ENCODE measurements at places on chromosomes 11 and 22. TPM values are rescaled to one million over a fixed set of nuclear protein-coding genes. Genes with fewer than 3 reads are reported as not detected.
A peak's percentile ranks its signal among the peaks of the same experiment; 100 is the strongest.

- H3K27me3 ChIP-seq, result no peaks in the 10 kb centered on the region
- H3K4me1 ChIP-seq, result no peaks in the 10 kb centered on the region
- DNase-seq, result no peak
- no peaks in the 10 kb centered on the region for H3K36me3 ChIP-seq
- no peak overlapping the region for H3K4me3 ChIP-seq
These were observed 66.8 kb upstream of the MYOD1 start for GRCh38 chr11:17652556-17652955.

DNA sequence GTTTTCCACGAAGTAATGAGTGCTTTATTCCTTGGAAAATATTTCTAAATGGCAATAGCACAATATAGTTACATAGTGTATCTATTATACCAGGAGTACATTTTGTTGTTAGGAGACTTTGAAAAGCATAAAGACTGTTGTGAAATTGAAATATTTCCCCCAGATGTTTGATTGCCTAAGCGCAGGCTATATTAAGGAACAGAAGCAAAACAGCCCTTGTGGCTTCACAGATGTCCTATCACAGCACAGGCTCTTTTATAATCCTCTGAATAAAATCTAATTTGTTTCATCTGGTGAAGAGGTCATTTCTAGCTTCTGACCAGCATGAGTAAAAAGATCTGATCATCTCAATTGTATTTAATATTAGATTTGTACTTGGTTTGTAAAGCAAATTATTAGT, 48.2 kb downstream of the BSX start:
- no peak for DNase-seq
- H3K27me3 ChIP-seq, result peaks cover 26% of the 10 kb centered on the region
- H3K4me1 ChIP-seq, result no peaks in the 10 kb centered on the region
- no peak overlapping the region for H3K4me3 ChIP-seq
- H3K27ac ChIP-seq, result no peak overlapping the region
- H3K36me3 ChIP-seq, result no peaks in the 10 kb centered on the region

DNA sequence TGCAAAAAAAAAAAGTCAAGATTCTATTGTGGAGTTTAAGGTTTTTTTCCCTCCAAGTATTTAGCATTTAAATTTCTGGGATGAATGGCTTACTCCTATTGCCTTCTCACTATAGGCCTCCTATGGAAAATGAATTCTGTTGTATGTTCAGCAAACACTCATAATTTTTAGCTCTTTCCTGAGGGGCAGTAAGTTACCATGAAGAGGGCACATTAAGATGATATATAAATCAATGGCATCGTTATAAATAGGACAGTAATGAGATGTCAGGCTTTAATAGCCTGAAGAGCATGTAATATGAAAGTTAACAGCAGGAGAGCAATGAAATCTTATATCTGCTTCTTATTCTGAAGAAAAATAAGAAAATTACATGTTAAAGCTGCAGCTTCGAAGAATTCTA, 32.9 kb downstream of the C11orf87 start:
- H3K27ac ChIP-seq, result no peak overlapping the region
- no peaks in the 10 kb centered on the region for H3K4me1 ChIP-seq
- no peak for DNase-seq
- H3K36me3 ChIP-seq, result no peaks in the 10 kb centered on the region
- H3K4me3 ChIP-seq, result no peak overlapping the region

DNA sequence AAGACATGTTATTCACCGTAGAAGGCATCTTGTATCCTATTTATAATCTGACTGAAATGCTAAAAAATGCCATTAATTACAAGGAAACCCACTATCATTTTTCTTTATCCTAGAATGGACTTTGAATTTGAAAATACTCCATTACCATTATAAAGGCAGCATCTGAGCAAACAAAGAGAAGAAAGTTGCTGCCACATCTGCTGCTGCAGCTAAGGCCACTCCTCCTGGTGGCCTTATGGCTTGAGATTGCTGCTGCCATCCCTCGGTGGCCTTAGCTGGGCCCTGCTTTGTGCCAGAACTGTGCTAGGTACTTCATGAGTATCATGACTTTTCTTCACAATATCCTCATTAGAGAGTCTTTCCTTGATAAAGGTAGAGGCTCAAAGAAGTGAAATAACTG, 1210.1 kb upstream of the TENM4 start:
- DNase-seq, result no peak
- H3K27me3 ChIP-seq, result no peaks in the 10 kb centered on the region

The F2 gene
- not detected for total RNA-seq

DNA sequence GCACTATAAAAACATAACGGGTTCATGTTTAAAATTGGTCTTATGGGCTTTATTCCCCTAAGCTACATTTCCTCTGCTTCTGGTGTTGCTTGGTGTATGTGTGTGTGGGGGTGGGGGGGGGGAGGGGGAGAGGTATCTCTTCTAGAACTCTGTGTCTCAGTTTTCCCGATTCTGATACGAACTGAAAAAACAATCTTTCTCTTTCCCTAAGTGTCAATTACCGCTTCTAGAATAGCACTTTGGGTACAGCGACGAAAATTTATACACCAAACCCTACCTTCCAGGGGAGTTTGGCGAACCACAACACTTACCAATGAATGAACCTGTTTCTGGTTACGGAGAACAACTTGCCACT, 636 bp downstream of the NUP160 start:
- peak overlapping the region; percentile 92 for H3K4me3 ChIP-seq
- DNase-seq, result no peak
- H3K27me3 ChIP-seq, result no peaks in the 10 kb centered on the region
- no peaks in the 10 kb centered on the region for H3K4me1 ChIP-seq
- peak overlapping the region; percentile 80 for H3K27ac ChIP-seq

The CABP4 gene
- not detected for total RNA-seq

The CYTH4 gene
- total RNA-seq, result 0.28 TPM

GRCh38 chr11:60830478-60831142, 11.3 kb upstream of the CCDC86 start:
- H3K4me1 ChIP-seq, result no peaks in the 10 kb centered on the region
- no peaks in the 10 kb centered on the region for H3K36me3 ChIP-seq
- no peak overlapping the region for H3K27ac ChIP-seq
- no peak for DNase-seq

The CD3D gene
- not detected for total RNA-seq

GRCh38 chr11:95419915-95420314, 188.9 kb upstream of the SESN3 start:
- DNase-seq, result peak; percentile 67
- no peak overlapping the region for H3K27ac ChIP-seq
- no peak overlapping the region for H3K4me3 ChIP-seq

DNA sequence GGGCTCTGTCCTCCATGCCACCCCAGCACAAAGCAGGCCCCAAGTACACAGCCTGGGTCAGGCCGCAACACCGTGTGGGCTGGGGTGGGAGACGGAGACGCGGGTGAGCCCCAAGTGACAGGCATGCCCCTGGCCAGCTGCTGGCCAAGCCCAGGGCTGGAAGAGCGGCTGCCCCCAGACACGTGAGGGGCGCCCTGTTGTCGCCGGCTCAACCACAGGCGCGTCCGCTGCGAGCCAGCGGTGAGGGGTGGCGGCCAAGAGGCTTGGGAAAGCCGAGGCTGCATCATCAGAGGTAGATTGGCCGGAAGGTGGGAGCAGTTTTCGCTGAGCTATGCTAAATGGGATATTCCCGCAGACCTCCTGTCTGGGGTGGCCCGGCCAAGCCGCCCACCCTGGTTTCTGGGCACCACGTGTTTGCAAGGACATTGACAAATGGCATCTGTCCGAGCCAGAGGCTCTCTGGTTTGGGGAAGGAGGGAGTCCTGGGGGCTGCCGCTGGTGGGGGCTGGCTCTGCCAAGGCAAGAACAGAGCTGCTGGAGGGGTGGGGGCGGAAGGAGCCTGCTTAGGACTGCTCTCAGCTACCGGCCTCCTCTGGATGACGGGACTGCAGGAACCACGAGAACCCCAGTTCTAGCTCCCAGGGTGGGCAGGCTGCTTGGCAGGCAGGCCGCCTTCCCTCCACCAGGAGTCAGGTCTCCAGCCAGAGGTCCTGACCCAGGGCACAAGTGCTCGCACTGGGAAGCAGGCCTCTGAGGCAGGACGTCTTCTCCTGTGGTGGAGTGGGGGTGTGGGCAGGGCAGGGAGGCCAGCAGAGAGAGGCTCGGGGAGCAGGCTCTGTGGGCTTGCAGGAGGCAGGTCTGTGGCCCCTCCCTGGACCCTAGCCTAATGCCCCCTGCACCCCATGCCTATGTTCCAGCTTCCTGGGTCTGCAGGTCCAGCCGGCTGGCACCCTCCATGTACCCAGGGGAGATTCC, 552 bp downstream of the PRR33 start:
- H3K36me3 ChIP-seq, result no peaks in the 10 kb centered on the region
- H3K27me3 ChIP-seq, result peaks cover 24% of the 10 kb centered on the region
- no peak for DNase-seq
- no peaks in the 10 kb centered on the region for H3K4me1 ChIP-seq

GRCh38 chr22:47486569-47487312, 724.3 kb downstream of the TBC1D22A start:
- H3K4me1 ChIP-seq, result no peaks in the 10 kb centered on the region
- H3K4me3 ChIP-seq, result no peak overlapping the region
- H3K27me3 ChIP-seq, result no peaks in the 10 kb centered on the region
- no peak for DNase-seq
- H3K27ac ChIP-seq, result no peak overlapping the region
- no peaks in the 10 kb centered on the region for H3K36me3 ChIP-seq

DNA sequence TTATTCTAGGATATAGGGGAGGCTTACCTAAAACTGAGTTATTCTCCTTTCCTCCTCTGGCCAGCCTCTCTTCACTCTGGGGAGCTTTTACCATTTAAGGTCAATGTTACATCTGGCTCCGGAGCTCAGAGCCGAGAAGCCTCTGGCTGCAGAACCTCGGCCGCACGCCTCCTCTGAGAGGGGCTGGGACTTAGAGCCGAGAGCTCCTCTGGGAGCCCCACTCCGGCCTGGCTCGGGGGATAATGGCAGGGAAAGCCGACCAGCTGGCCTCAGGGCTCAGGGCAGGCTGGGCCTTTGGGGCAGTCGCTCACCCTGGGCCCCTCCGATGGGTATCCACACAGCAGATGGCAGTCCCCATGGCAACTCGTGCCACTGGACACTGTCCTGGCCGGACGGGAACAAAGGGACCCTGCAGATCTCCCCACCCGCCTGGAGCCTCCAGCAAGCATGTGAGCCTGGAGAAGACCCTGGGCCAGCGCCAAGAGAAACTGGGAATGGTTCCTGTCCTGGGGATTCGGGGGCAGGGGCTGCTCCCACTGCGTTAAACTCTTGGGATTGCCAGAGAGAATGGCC, at the start of gene IRAG1:
Gene IRAG1 (minus strand): TSS at position 247 of the 573 bp plus-strand sequence. CDS start 153 bp downstream, at position 94.
- peak; percentile 78 for DNase-seq
- H3K4me1 ChIP-seq, result peaks cover 46% of the 10 kb centered on the region
- peak within 1 kb of the TSS; percentile 61 for H3K4me3 ChIP-seq
- peak within 1 kb of the TSS; percentile 98 for H3K27ac ChIP-seq
- no peaks in the 10 kb centered on the region for H3K27me3 ChIP-seq

DNA sequence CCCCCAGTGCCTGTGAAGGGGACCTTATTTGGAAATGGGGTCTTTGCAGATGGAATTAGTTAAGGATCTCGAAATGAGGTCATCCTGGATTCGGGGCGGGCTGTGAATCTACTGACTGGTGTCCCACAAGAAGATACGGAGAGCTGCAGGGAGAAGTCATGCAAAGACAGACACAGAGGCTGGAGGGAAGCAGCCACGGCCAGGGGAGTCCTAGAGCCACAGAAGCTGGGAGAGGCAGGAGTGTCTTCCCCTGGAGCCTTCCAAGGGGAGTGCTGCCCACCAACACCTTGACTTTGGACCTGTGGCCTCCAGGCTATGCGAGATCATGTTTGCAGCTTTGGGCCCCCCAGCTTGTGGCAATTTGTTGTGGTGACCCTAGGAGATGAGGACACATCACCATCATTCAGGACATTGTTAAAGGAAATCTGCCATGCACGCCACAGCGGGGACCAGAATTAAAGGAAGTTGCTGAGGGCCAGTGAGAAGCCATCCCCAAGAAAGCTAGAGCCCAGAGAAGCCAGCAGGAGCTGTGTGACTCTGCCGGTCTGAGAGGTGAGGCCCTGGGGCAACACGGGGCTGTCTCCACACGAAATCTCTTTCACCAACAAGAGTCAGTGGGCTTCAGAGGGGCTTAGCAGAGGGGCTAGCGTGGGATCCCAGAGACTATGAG, 434.7 kb downstream of the BRD1 start:
- no peak overlapping the region for H3K27ac ChIP-seq
- no peak overlapping the region for H3K4me3 ChIP-seq
- no peaks in the 10 kb centered on the region for H3K27me3 ChIP-seq
- DNase-seq, result no peak
- H3K36me3 ChIP-seq, result no peaks in the 10 kb centered on the region

The MMP8 gene
- total RNA-seq, result under 0.01 TPM

GRCh38 chr11:65446446-65447277, 24.1 kb downstream of the NEAT1 start:
- H3K4me3 ChIP-seq, result no peak overlapping the region
- peaks cover 4% of the 10 kb centered on the region for H3K4me1 ChIP-seq
- H3K27ac ChIP-seq, result peak overlapping the region; percentile 3
- no peaks in the 10 kb centered on the region for H3K27me3 ChIP-seq

The PATE2 gene
- total RNA-seq, result not detected

- DNase-seq, result no peak
- H3K27me3 ChIP-seq, result no peaks in the 10 kb centered on the region
- no peak overlapping the region for H3K27ac ChIP-seq
- H3K36me3 ChIP-seq, result no peaks in the 10 kb centered on the region
These were observed 42.8 kb downstream of the YAP1 start for GRCh38 chr11:102153082-102153481.

GRCh38 chr11:82787981-82788380, 54.3 kb upstream of the FAM181B start:
- H3K36me3 ChIP-seq, result no peaks in the 10 kb centered on the region
- peaks cover 6% of the 10 kb centered on the region for H3K27me3 ChIP-seq
- H3K4me1 ChIP-seq, result no peaks in the 10 kb centered on the region
- no peak overlapping the region for H3K4me3 ChIP-seq
- H3K27ac ChIP-seq, result no peak overlapping the region
- DNase-seq, result no peak

DNA sequence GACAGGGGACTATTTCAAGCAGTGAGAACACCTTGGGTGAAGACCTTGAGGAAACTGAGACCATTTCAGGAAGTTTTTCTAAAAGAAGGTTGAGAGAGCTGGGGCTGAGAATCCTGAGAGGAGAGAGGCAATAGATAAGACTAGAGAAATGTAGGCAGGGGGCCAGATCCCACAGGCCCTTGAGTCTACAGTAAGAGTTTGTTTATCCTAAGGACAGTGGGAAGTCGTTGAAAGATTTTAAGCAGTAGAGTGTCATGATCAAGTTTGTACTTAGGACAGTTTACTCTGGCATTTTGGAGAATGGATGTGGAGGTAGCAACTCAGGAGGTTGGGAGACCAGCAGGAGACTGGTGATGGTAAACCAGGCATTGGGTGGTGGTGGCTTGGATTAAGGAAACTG, 17.1 kb downstream of the HSD17B12 start:
- H3K4me1 ChIP-seq, result 0 out of 2 replicates have a peak, but pooled peaks cover 2% of the 10 kb centered on the region
- H3K27me3 ChIP-seq, result no peaks in the 10 kb centered on the region

Data from IMR-90 (cell line).